ENCODE measurements at places on chromosomes 5 and 9.

DNA sequence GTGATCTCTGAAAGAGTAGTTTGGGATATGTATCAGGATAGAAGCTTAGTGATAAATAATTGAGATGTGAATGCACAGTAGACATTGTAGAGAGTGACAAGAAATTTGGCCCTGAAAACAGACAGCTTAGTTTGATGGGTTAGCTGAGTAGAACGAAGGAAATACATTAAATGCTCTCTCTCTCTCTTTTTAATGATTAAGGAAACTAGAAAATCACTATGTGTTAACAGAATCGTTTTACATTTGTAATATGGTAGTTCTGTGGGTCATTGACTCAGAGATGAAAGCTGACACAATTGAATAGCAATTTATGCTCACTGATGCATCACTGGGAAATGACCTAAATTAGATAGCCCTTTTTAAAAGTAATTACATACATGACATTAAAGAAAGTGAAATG lies 739.8 kb upstream of the PTPRD start:
- DNase-seq = no peak

- DNase-seq = no peak
These were observed 965 bp downstream of the GLIPR2 start for GRCh38 chr9:36137392-36138004.

DNA sequence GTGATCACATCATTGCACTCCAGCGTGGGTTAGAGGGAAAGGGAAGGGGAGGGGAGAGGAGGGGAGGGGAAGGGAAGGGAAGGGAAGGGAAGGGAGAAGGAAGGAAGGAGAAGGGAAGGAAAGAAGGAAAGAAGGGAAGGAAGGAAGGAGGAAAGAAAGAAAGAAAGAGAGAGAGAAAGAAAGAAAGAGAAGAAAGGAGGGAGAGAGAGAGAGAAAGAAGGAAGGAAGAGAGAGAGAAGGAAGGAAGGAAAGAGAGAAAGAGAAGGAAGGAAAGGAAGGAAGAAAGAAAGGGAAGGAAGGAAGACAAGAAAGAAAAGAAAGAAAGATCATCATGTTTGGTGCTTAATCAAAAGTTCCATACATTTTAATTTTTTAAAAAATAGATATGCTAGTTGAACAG lies 136.2 kb downstream of the CMYA5 start:
- DNase-seq = no peak

DNA sequence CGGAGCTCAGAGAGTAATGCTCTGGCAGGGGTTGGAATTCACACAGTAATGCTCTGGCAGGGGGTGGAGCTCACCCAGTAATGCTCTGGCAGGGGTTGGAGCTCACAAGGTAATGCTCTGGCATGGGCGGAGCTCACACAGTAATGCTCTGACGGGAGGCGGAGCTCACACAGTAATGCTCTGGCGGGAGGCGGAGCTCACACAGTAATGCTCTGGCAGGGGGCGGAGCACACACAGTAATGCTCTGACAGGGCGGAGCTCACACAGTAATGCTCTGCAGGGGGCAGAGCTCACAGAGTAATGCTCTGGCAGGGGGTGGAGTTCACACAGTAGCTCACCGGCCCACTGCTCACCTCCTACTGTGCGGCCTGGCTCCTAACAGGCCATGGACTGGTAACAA lies 47.2 kb upstream of the LPCAT1 start:
- DNase-seq = no peak

- DNase-seq = no peak
These were observed 66.7 kb downstream of the DAB2IP start for GRCh38 chr9:121718084-121718483.

DNA sequence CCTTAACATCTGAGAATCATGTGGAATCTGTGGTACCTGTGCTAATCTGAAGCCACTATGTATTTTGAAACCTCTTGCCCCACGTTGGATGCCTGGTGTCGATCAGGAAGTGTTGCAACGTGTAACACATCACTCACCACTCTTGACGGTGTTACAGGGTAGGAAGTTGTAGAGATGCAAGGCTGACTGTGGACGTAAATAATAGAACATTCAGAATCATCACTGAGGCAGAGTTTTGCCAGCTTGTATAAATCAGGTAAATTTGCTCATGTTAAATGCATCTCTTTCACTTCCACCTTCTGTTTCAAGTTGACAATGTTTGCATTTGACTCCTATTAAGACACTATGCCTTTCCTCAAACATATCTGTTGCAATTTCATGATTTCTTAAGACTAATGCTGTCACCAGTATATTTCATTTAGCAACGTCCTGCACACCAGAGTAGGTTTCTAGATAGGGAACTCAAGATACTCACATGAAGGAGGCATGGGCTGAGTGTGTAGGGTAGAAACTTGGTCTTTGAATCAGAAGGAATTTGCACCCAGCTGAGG lies 38.1 kb downstream of the BASP1 start:
- no peak for DNase-seq

Measured in non-pigmented ciliary epithelial cell (primary cell).